ENCODE measurements at places on chromosomes 13 and 19.

- H3K36me3 ChIP-seq: no peaks in the 10 kb centered on the region
- H3K27ac ChIP-seq: no peak overlapping the region
- H3K4me1 ChIP-seq: no peaks in the 10 kb centered on the region
- H3K4me3 ChIP-seq: no peak overlapping the region
Measured at GRCh38 chr19:33186431-33187182, 7.5 kb upstream of the LRP3 start.

- no peak overlapping the region for H3K27ac ChIP-seq
- H3K4me1 ChIP-seq: no peaks in the 10 kb centered on the region
- DNase-seq: no peak
- no peaks in the 10 kb centered on the region for H3K27me3 ChIP-seq
- no peaks in the 10 kb centered on the region for H3K36me3 ChIP-seq
- H3K4me3 ChIP-seq: no peak overlapping the region
Measured at GRCh38 chr13:43014162-43014561, 9.2 kb upstream of the DNAJC15 start.

GRCh38 chr19:7993560-7993959 is 11.9 kb downstream of the ELAVL1 start:
- H3K4me3 ChIP-seq: no peak overlapping the region
- H3K4me1 ChIP-seq: peaks cover 4% of the 10 kb centered on the region
- no peaks in the 10 kb centered on the region for H3K27me3 ChIP-seq
- H3K36me3 ChIP-seq: peaks cover 6% of the 10 kb centered on the region
- H3K27ac ChIP-seq: no peak overlapping the region

GRCh38 chr13:51844862-51845573 is at the start of gene TMEM272:
Gene TMEM272 (minus strand): TSS chr13:51845177. CDS start chr13:51838530, 6,647 bp downstream.
- H3K36me3 ChIP-seq: no peaks in the 10 kb centered on the region
- no peak within 1 kb of the TSS for H3K27ac ChIP-seq
- no peaks in the 10 kb centered on the region for H3K27me3 ChIP-seq
- H3K4me3 ChIP-seq: no peak within 1 kb of the TSS

- H3K27me3 ChIP-seq: no peaks in the 10 kb centered on the region
- no peak overlapping the region for H3K4me3 ChIP-seq
- H3K36me3 ChIP-seq: no peaks in the 10 kb centered on the region
- no peak overlapping the region for H3K27ac ChIP-seq
Measured at GRCh38 chr13:79314652-79315051, 91.4 kb downstream of the RBM26 start.

DNA sequence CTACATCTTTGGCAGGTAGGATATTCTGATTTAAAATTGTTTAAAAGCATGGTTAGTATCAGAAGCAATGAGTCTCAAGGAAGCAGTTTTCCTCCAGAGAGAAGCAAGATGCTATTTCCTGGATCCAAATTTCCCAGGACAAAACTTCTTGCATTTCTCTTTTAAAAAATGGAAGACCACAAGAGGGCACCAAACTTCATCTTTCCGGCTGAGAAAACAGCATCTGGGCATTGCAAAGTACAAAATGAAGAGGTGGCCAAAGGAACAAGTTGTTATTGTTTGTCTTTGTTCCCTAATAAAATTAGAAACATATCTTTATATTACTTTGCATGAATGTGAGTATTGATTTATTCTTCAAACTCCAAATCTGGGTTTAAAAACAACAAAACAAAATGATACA is 60.0 kb upstream of the LRCH1 start:
- DNase-seq: peak; percentile 66
- H3K4me3 ChIP-seq: no peak overlapping the region
- no peaks in the 10 kb centered on the region for H3K36me3 ChIP-seq
- no peak overlapping the region for H3K27ac ChIP-seq

DNA sequence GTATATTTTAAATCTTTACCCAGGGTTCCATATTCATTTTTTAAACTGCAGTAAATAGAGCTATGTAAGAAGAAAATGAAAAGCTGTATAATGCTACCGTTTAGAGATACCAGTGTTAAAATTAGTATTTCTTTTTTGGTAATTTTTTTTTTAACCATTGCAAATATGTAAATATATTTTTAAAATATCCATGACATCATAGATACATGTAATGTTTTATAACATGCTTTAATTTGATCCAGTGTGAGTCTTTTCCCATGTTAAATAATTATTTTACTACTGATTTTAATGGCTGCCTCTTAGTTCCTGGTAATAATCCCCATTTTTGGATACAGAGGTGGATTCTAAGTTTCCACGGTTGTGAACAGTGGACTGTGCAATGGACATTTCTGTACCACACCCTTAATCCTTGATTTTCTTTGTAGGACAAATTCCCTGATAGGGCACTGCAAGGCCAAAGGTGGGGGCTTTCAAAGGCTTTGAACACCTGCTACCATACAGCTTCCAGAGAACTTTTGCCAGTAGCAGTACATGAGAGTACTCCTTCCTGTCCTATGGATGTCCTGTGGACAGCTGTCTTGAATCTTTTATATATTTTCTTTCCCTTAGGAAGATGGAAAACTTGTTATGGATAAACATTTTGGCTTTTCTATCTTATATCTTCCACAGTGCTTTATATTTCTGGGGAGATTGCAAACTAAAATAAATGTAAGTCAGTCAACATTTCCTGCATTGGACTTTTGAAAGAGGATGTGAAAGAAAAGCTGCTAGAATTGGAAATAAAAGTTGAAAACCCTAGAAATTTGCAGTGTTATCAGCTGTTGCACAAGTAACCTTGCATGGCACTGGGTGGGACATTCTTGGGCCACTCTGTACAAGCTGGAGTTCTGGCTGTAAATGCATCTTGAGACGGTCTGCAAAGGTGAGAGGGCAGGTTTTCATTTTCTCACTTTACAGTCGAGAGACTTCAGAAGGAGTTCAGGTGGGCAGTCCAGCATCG is 46.8 kb downstream of the ARHGEF7 start:
- no peak overlapping the region for H3K27ac ChIP-seq
- DNase-seq: no peak

- H3K27me3 ChIP-seq: no peaks in the 10 kb centered on the region
- H3K27ac ChIP-seq: no peak overlapping the region
- no peaks in the 10 kb centered on the region for H3K36me3 ChIP-seq
- no peak overlapping the region for H3K4me3 ChIP-seq
- H3K4me1 ChIP-seq: no peaks in the 10 kb centered on the region
- no peak for DNase-seq
Measured at GRCh38 chr13:92825938-92826596, 400.5 kb upstream of the GPC6 start.

DNA sequence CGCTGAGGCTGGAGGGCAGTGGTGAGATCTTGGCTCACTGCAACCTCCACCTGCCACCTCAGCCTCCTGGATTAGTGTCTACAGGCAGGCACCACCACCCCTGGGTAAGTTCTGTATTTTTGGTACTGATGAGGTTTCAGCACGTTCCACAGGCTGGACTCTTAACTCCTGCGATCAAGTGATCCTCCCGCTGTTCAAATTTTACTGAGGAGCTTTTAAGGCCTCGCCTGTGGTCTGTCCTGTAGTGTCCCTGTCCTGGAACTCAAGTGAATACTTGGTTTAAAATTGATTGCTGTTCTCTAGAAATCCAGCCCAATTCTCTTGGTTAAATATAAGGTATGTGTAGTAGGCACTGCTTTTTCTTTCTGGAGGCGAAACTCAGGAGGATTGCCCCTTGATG is 65.2 kb downstream of the DPRX start:
- no peaks in the 10 kb centered on the region for H3K27me3 ChIP-seq
- H3K27ac ChIP-seq: no peak overlapping the region
- H3K36me3 ChIP-seq: no peaks in the 10 kb centered on the region
- peak; percentile 78 for DNase-seq
- no peaks in the 10 kb centered on the region for H3K4me1 ChIP-seq

DNA sequence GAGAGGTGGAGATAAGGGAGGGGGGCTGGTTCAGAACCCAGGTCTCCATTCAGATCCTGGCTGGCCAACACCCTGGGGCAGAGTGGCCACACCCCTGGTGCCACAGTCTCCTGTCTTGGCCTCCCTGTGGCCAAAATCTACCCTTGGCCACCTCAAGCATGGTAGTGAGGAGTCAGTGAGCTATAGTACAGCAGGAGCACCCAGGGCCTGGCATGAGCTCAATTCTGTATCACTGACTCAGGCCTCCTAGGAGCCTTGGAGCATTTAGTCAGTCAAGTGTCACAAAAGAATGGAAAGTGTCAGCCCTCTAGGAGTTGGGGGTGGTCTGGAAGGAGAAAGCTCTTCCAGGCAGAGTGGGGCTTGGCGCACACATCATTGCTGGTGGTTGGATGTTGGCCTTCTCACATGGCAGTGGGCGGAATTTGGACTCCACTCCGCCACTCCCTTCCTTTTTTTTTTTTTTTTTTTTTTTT is 6.6 kb upstream of the CD79A start:
- H3K27me3 ChIP-seq: no peaks in the 10 kb centered on the region
- H3K4me1 ChIP-seq: no peaks in the 10 kb centered on the region

DNA sequence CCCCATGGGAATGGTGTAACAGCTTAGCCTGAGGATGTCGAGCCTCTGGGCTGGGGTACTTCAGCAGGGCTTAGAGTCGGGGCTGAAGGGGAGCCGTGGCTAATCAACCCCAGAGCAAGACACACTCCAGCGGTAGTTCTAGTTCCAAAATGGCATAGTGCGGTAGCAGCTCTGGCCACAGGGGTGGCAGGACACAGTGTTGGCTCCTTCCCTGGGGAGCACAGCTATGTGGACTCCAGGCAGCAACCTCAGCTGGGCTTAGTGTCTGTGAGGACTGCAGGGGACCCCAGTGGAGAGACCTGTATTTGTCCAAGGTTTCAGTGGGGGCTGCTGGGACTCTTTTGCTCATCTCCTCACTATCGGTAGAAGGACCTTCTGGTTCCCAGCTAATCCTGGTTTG is 70.8 kb upstream of the PCDH20 start:
- no peak for DNase-seq
- H3K27me3 ChIP-seq: no peaks in the 10 kb centered on the region
- no peak overlapping the region for H3K4me3 ChIP-seq
- no peak overlapping the region for H3K27ac ChIP-seq
- no peaks in the 10 kb centered on the region for H3K36me3 ChIP-seq

- no peaks in the 10 kb centered on the region for H3K4me1 ChIP-seq
- no peak for DNase-seq
- H3K36me3 ChIP-seq: no peaks in the 10 kb centered on the region
- H3K27me3 ChIP-seq: no peaks in the 10 kb centered on the region
Measured at GRCh38 chr13:104485571-104485970, 1419.4 kb upstream of the SLC10A2 start.

DNA sequence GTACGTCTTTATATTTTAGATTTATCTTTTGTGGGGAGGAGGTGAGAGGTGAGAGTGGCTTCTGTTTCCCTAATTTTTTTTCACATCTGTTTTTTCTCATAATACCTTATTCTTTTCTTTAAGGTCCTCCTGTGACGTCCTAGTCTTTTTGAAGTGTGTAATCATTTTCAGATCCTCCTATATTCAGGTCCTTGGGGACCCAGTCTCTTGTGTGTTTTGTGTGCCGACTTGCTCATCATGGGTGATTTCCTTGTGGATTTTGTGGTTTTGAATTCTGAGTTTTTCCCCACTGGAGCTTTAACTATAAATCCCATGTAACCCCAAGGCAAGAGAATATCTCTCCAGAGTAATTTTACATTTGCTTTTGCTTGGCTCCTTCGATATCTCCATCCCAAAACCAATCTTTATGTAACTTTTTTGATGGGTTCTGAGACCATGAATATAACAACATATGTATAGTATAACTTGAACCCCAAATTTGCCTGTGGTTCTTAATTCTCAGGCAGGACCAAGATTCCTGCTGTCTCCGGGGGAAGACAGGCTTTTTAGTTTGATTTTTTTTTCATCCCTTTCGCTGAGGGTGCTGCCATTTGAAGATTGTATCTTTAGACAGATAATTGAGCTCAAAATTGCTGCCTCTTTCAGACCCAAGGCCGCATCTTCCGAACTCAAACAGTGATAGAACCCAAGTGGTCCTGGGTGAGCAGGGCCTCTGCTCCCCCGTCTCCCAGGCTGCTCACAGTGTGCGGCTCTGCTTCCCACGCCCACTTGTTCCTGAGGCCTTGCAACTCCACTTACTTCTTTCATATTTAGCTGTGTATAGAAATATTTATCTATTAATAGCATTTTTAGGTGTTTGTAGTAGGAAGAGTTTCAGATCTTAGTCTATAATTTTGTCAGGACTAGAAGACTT is 59.1 kb upstream of the GPR183 start:
- no peak overlapping the region for H3K4me3 ChIP-seq
- H3K27me3 ChIP-seq: no peaks in the 10 kb centered on the region
- no peak for DNase-seq
- no peaks in the 10 kb centered on the region for H3K4me1 ChIP-seq

DNA sequence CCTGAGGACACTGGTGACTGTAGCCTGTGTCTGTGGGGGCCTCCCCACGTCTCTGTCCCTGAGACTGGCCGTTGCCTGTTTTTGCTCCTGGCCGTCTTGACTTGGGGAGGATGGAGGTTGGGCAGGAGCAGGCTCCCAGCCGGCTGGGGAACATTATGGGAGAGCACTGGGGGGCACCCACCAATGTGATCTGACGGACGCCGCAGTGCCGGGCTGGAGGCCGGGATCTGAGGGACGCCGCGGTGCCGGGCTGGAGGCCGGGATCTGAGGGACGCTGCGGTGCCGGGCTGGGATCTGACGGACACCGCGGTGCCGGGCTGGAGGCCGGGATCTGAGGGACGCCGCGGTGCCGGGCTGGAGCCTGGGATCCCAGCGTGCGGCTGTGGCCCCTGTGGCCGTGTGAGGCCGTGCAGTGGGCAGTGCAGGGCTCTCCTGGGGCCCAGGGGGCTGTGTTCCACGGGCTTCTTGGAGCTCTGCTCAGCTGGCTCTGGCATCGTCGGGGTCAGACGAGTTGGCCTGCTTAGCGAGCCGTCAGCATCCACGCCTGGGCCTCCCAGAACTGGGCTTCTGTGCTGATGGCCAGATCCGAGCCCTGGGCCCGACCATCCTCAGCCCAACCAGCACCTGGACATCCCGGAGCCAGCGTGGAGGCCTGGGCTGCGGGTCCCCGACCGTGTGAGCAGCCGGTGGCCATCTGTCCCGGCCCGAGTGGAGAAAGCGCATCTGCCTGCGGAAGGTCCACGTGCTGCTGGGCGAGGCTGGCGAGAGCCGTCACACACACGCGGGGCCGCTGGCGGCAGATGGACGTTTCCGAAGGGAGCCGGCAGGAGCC is 45.8 kb downstream of the GAS6 start:
- H3K4me1 ChIP-seq: no peaks in the 10 kb centered on the region
- no peaks in the 10 kb centered on the region for H3K27me3 ChIP-seq
- H3K27ac ChIP-seq: no peak overlapping the region

- peak overlapping the region; percentile 72 for H3K4me3 ChIP-seq
- peaks cover 2% of the 10 kb centered on the region for H3K4me1 ChIP-seq
- no peaks in the 10 kb centered on the region for H3K27me3 ChIP-seq
- DNase-seq: peak; percentile 78
- peaks cover 5% of the 10 kb centered on the region for H3K36me3 ChIP-seq
Measured at GRCh38 chr19:14091081-14091812, 696 bp upstream of the SAMD1 start.

GRCh38 chr19:37699057-37699456 is 20.5 kb downstream of the ZNF607 start:
- no peaks in the 10 kb centered on the region for H3K4me1 ChIP-seq
- peaks cover 5% of the 10 kb centered on the region for H3K36me3 ChIP-seq
- peak; percentile 70 for DNase-seq
- H3K27ac ChIP-seq: no peak overlapping the region
